Uterus (tissue), 4 donors: ENCODE measurements at places on chromosomes 2 and 18. TPM values are rescaled to one million over a fixed set of nuclear protein-coding genes. Genes with fewer than 3 reads are reported as not detected.

Gene OBSL1
- total RNA-seq = 53.2 TPM

Gene LRP2
- not detected for total RNA-seq

Gene GALNT5
- total RNA-seq = 0.26 TPM

Gene OR6B2
- total RNA-seq = not detected

Gene MATN3
- 1.2 TPM for total RNA-seq

Gene CRACDL
- 1.5 TPM for total RNA-seq

Gene EFHD1
- 50.3 TPM for total RNA-seq

Gene RAB27B
- total RNA-seq = under 0.01 TPM

Gene SKA1
- total RNA-seq = not detected

Gene TEX261
- total RNA-seq = 46.2 TPM

Gene CXCR1
- total RNA-seq = not detected

Gene DSG4
- 0.07 TPM for total RNA-seq

Gene AMMECR1L
- total RNA-seq = 20.4 TPM

Gene CYP1B1
- 58.2 TPM for total RNA-seq

Gene HOXD3
- total RNA-seq = 20.4 TPM

Gene HAAO
- total RNA-seq = 18.5 TPM

Gene SKOR2
- not detected for total RNA-seq
